ENCODE measurements at places on chromosomes 16 and 17.

DNA sequence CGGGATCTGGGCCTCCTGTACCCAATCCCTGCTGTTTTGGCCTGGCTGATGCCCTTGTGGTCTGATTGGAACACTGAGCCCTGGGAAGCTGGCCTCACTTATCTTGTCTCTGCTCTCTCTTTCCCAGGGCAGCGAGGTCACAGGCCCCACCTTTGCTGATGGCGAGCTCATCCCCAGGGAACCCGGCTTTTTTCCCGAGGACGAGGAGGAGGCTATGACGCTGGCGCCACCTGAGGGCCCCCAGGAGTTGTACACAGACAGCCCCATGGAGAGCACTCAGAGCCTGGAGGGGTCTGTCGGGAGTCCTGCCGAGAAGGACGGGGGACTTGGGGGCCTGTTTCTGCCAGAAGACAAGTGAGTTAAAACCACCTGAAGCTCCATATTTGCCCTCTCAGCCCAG, 126.0 kb downstream of the RAB11FIP4 start:
- no peak for DNase-seq

- DNase-seq = no peak
Observed at GRCh38 chr16:88274847-88275246, 107.9 kb upstream of the ZNF469 start.

DNA sequence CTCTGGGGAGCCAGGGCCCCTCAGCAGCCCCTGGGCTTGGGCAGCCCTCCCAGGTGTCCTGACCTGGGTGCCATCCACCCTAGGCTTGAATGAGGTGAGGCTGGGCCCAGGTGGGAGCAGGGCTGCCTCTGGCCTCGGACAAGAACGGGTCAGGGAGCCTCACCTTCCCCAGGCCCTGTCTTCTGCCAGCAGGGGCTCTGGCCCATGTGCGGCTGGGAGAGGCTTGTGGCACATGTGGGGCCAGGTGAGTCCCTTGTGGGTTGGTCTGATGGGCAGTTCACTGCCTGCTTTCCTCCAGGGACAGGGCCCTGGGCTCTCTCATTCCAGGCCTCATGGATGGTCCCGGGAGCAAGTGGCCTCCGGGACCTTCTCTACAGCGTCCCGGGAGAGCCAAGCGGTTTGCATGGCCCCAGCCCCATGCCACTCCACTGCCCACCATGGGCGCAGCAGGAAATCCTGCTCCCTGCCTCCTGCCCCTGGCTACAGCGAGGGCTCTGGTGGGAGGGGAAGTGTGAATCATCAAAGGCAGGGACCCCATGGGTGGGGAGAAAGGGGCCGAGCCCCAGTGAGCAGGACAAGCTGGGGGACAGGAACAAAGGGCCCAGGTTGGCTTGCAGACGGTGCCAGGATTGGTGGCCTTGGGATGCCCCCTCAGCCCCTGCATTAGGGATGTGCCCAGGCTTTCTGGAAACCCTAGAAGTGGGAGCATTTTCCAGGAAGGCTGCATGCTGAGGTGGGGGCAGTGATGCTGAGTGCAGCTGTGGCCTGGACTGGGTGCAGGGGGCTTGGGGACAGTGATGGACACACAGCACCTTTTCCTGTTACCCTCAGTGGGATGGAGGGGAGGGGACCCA, 12.2 kb downstream of the VASN start:
- no peak for DNase-seq

- DNase-seq = no peak
Observed at GRCh38 chr16:86075488-86075785, 176.5 kb downstream of the IRF8 start.

DNA sequence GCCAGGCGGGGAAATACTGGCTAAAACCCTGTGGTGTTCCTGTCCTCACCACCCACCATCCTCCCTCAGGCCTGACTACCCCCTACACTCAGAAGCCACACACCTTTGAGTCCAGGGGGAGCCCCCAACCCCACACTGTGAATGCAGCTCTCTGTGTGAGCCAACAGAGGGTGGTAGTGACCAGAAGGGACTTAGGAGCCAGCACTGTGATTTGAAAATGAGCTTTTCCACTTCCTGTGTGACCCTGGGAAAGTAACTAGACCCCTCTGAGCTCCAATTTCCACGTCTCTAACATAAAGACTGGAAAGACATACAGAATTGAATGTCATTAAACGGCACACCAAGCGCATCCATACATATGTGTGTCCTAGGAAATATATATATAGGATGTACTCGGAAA, 58.7 kb downstream of the SDK2 start:
- no peak for DNase-seq

- no peak for DNase-seq
Observed at GRCh38 chr17:68581863-68582645, 19.1 kb downstream of the FAM20A start.

DNA sequence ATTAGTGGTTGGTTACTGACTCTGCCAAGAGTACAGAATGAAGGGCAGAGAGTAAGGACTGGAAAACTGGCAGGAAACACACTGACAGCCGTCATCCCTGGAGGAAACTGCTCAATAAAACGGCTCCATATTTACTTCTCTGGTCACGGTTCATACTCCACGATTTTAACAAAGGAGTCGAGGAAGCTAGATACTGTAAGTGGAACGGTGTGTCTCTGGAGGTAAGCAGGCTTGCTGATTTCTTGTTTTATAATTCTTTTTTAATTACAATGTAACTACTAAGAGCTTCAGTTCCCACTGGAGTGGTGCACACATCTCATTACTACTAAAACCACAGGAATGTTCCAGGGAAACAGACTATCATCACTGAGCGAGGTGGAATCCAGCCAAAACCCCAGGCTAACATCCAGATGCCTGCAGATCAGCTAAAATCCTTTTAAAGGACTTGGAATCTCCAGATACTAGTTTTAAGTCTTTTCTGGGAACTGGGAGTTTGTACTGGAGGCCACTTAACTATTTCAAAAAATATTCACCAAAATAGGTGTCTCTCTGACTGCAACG, 17.8 kb downstream of the SERPINF1 start:
- DNase-seq = no peak
